ENCODE measurements at places on chromosomes 11 and 22.

DNA sequence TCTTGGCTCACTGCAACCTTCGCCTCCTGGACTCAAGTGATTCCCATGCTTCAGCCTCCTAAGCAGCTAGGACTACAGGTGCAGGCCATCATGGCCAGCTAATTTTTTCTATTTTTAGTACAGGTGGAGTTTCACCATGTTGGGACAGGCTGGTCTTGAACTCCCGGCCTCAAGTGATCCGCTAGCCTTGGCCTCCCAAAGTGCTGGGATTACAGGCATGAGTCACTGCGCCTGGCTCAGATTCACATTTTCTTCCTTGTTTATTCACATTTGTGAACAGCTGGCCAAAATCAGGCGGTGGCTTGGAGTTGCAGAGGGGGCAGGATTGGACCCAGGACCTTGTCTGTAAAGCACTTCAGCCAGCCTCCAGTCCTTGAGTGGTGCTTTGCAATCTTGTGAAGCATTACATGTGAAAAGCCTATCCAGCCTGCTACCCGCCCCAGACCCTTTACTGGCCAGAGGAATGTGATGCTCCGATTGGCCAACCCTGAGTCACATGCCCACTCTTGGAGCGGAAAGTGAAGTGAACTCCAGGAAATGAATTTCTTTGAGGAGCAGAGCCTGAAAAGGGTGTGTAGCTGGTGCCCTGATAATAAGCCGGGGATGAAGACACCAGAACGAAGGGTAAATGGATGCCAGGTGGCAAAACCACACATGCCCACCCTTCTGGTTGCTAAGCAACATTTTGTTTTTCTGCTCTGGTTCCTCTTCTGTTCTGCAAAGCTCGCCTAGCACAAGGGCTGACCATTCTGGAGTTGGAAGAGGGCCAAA lies 62.6 kb upstream of the PTPRJ start:
- DNase-seq, result no peak

GRCh38 chr11:15412054-15412453 lies 297.3 kb downstream of the INSC start:
- DNase-seq, result no peak

DNA sequence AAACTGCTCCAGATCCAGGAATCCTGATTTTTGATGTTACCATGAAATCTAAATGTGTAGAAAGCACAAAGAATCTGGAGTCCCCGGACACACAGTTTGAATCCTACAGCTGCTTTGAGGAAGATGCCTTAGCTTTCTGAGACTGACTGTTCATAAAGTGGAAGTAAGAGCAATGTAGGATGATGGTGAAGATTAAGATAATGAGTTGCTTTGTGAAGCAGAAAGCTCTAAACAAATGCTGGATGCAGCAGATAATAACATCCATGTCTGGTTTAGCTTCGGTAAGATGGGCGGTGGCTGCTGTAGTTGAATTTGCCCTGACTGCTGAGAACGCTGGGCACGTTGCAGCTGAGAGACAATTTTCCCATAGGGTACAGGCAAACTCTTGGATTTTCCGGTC lies 20.1 kb downstream of the OVOL1 start:
- no peak for DNase-seq

GRCh38 chr11:28757725-28758515 lies 649.7 kb downstream of the METTL15 start:
- no peak for DNase-seq

DNA sequence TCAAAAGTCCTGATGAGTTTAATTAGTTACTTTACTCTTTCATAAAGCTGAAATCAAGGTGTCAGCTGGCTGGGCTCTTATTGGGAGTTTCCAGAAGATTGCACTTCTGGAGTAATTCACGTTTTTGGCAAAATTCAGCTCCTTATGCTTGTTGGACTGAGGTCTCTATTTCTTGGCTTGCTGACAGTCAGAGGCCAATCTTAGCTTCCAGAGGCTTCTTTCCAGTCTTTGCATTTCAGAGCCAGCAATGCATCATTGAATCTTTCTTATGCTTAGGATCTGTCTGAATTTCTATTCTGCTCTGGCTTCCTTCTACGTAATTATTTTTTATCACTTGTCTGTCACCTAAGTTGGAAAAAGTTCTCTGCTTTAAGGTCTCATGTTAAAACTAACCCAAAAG lies 91.4 kb upstream of the SYN3 start:
- DNase-seq, result no peak

GRCh38 chr11:35337136-35337913 lies 82.0 kb downstream of the SLC1A2 start:
- no peak for DNase-seq

DNA sequence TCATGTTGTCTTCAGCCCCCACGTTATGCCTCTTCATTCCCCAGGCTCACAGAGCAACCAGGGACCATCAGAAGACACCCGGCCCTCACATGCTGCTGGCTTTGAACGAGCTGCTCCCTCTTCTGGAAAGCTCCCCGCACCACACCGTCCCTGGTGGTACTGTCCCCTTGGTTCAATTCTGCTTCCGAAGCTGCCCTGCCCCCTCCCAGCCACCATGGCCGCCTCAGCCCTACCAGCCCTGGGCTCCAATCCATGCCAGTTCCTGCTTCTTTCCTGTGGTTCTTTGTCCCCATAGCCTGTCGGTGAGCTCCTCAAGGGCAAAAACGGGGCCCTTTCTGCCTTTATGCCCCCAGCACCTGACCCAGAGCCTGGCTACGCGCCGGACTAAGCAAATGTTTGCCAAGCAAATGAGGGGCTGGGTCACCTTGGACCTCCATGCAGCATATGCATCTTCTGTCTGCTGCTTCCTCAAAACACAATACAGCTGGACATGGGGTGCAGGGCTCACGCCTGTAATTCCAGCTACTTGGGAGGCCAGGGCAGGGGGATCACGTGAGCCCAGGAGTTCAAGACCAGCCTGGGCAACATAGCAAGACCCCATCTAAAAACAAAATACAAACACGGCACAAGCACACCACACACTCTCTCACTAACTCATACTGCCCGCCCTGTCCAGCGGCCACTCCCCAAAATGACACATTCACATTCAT lies 21.3 kb downstream of the TNKS1BP1 start:
- DNase-seq, result no peak

DNA sequence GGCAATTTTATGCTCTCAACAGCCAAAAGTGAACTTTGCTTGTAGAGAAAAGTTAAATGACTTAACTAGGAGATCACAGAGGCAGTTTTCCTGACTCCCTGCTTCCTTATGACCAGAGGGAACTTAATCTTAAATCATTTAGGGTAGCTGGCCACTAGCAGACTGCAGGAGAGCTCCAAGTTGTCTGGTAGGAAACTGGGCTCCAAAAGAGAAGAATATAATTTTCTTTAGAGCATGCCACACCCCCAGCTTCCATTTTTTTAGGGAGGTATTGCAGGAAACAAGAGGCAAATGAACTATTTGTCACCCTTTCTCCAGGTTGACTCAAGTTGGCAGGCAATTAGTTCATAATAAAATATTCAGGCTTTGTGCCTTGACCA lies 2.6 kb downstream of the METTL15 start:
- DNase-seq, result no peak

- no peak for DNase-seq
These were observed 21.3 kb downstream of the FGF3 start for GRCh38 chr11:69797737-69798528.

DNA sequence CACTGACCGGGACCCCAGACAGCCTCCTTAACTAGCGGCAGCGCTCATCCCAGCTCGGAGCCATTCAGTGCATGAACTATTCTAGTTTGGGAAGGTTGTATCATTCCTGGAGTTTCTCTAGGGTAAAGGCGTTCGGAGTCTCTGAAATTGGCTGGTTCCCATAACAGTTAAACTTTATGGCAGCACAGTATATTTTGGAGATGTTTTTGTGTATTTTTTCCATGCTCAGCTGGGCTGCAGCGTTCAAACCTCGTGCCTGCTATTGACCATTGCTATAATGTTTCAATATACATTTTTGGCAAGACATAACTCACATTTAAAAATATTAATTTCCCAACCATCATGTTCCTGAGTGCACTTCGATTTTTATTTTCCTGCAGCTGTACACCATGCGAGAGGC lies 169.7 kb downstream of the ST3GAL4 start:
- no peak for DNase-seq

DNA sequence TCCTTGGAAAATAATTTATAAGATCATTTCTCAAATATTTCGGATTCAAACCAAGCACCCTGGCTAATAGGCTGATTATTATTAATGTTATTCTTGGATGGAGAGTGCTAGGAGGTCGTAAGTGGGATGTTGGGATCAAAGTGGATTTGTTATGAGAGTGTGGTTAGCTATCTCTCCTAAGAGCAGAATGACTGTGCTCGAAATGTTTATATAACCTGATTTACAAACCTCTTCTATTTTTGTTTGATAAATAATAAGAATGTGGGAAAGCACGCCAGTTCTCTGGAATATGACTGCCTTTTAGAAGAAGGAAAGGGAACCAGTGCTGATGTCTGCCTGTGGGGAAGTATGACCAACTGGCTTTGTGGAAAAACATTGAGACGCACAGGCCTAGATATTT lies 527.5 kb downstream of the NTM start:
- DNase-seq, result no peak

Data from activated CD8-positive, alpha-beta memory T cell treated with anti-CD3 and anti-CD28 coated beads, Interleukin-2, amount 50 U/mL, for 4 hours (primary cell).